ENCODE measurements at places on chromosomes 6 and 20.

GRCh38 chr6:19552076-19552475, 285.1 kb upstream of the ID4 start:
- DNase-seq = no peak

- DNase-seq = no peak
Measured at GRCh38 chr20:34571753-34572152, 13.2 kb downstream of the MAP1LC3A start.

- no peak for DNase-seq
Measured at GRCh38 chr6:14386668-14387067, 269.1 kb downstream of the CD83 start.

GRCh38 chr6:36727505-36728021, 29.9 kb downstream of the RAB44 start:
- DNase-seq = no peak

DNA sequence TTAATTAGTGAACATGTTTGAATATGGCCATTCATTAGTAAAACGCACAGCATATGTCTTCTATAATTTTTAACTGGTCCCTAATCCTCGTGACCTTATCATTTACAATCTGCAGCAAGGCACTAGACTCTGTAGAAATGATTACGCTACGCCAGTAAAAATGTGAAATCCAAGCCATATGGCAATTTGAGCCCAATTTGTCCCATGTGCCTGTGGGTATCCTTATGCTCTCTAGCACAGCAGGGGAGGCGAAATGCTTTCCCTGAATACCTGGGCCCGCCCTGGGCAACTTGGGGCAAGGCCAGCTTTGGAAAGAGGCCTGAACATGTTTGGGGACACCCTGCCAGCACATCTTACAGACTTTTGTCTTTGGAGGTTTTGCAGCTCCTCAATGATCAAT, 122.7 kb upstream of the AGPAT4 start:
- no peak for DNase-seq

DNA sequence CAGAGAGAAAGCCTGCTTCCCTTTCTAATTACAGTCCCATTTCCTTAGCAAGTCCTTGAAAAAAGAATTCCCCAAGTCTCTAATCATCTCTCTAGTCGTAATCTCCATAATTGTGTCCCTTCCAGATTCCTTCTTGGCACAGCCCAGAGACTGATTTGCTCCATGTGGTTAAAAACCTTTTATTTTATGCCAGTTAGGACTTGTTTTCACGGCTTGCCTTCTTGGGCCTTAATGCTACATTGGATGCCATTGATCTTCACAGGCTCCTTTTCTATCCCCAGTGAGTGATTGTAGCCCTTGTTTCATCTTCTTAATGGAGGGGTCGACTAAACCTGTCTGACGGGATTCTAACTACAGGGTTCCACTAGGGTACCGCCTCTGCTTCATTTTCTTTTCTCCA, 650.6 kb upstream of the ARID1B start:
- no peak for DNase-seq

DNA sequence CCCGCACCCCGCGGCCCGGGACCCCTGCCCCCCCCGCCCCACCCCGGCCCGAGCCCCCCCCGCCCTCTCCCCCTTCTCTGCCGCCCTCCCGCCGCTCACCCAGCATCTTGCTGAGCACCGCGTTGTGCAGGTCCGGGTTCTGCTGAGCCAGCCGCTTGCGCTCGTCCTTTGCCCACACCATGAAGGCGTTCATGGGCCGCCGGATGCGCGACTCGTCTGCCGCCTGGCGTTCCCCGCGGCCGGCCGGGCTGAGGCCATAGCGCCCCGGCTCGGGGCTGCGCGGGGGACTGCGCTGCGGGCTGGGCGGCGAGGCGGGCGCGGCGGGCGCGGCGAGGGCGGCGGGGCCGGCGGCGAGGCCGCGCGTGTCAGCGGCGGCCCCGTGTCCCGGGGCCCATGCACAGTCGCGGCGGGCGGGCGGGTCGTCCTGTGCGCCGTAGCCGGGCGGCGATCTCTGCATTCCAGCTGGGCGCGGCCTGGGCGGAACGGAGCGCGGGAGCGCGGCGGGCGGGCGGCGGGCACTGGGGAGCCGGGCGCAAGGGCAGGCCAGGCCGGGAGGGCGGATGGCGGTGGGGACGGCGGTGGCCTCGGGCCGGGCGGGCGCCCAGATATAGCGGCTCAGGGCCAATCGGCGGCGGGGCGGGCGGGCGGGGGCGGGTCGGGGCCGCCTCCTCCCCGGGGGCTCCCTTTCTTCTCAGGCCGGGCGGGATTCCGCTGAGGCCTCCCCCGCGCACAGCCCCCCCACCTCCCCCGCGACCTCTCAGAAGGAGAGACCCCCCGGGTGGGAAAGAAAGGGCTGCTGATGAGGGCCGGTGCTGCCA, at the start of gene SOX18:
Gene SOX18 (minus strand): TSS at position 580 of the 818 bp plus-strand sequence. CDS start 123 bp downstream, at position 457.
- DNase-seq = no peak

GRCh38 chr6:140017470-140017869, 643.0 kb upstream of the CITED2 start:
- no peak for DNase-seq

GRCh38 chr20:43731927-43732326, 5.1 kb upstream of the GTSF1L start:
- DNase-seq = no peak

GRCh38 chr20:44643596-44644229, 7.8 kb downstream of the ADA start:
- no peak for DNase-seq

GRCh38 chr20:62952373-62952967, at the start of gene SLC17A9:
Gene SLC17A9, plus strand, starts transcription at chr20:62952709. Its CDS starts 122 bp downstream, at chr20:62952831.
- DNase-seq = no peak

DNA sequence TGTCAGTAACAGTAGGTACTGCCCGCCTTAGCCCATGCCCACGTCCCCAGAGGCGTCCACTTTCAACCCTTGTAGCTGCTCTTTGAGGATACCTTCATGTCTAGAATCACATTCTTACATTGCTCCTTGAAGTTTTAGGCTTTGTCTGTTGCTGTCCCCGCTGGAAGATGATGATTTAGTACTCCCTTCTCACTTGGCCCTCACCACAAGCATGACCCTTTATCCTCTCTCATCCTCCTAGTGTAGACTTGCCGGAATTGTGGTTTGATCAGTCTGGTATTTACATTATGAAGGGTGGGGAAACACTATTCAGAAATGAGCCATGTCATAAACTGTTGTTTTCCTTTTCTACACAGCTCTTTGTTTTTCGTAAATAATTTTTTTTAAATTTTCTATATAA, 87.4 kb downstream of the ARID1B start:
- no peak for DNase-seq

GRCh38 chr6:165060720-165061119, 248.7 kb downstream of the C6orf118 start:
- no peak for DNase-seq

DNA sequence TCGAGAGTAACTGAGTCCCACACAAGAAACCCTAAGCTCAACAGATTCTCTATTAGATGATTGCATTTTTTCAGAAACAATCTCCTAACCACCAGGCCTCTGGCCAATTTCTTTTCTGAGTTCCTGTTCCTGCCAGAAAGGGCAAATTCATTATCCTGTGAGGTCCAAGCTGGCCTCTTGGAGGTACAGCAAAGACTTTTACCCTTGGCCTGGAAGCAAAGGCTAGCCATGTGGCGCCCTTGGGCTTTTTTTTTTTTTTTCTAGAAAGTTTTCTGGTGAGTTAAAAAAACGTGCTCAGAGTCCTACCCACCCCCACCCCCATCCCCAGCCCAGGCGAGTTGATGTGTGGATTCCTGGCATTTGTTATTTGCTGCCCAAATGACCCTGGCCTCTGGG, 59.0 kb upstream of the EEF1A1 start:
- DNase-seq = no peak
